Panc1 (cell line): ENCODE measurements at places on chromosomes 12 and 14.

DNA sequence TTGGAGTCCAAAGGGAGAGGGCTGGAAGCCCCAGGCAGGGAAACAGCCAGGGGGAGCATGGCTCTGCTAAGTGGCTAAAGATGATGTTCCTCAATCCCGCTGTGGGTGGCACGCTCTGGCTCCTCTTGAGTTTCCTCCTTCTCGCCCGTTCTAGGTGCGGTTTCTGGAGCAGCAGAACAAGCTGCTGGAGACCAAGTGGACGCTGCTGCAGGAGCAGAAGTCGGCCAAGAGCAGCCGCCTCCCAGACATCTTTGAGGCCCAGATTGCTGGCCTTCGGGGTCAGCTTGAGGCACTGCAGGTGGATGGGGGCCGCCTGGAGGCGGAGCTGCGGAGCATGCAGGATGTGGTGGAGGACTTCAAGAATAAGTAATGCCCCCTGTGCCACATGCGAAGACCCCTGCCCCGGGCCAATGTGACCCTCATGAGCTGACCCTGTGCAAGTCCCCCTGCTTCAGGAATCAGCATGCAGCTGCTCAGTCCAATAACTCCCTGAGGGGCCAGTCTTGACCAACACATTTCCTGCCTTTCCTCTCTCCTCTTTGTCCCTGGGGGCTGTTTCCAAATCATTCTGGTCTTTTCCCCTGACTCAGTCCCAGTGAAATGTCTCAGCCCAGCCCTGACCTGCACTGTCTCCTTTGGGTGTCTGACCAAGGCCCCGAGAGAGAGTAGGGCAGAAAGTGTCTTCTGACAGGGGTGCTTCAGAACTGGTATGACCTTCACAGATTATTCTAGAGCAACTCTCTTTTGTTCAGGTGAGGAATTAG lies 2.1 kb downstream of the KRT7 start:
- no peak for DNase-seq

GRCh38 chr14:49893309-49894213 lies 679 bp downstream of the ARF6 start:
- no peak for DNase-seq

DNA sequence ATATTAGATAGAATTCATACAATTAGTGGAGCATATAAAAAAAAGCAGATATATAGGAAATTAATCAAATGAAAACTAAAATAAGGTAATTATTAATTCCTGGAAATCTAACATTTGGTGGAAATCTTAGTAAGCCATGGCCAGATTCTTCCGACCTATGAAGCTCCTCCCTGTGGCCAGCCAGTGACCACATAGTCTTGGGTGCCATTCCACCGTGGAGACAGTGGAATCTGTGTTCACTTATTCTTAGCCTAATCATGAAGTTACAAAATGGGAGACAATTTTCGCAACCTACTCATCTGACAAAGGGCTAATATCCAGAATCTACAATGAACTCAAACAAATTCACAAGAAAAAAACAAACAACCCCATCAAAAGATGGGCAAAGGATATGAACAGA lies 241.9 kb upstream of the FLRT2 start:
- no peak for DNase-seq

- DNase-seq, result no peak
Measured at GRCh38 chr12:49838973-49839633, 3.8 kb downstream of the BCDIN3D start.

DNA sequence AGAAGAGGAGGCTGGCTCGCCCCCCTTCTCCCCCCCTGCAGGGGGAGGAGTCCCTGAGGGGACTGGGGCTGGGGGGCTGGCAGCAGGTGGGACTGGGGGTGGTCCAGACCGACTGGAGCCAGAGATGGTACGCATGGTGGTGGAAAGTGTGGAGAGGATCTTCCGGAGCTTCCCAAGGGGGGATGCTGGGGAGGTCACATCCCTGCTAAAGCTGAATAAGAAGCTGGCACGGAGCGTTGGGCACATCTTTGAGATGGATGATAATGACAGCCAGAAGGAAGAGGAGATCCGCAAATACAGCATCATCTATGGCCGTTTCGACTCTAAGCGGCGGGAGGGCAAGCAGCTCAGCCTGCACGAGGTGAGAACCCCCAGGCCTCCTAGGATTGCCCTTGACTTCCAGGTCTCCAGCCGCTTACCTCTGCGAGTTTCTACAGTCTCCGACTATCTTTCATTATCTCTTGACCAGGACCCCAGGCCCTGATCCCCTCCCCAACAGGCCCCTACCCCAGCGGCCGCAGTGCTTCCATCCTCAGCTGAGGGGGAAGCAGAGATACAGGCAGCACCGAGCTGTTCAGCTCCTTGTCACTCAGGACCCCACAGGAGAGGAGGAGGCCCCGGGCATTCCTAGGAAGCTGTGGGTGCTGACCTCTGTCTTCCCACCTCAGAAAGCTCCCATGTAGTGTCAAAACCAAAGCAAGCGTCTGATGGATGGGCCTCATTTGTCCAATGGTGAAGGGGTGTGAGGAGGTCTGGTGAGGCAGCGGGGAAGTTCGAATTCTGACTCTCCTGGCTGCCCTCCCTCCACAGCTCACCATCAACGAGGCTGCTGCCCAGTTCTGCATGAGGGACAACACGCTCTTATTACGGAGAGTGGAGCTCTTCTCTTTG lies 3.0 kb downstream of the NAB2 start:
- DNase-seq, result no peak

DNA sequence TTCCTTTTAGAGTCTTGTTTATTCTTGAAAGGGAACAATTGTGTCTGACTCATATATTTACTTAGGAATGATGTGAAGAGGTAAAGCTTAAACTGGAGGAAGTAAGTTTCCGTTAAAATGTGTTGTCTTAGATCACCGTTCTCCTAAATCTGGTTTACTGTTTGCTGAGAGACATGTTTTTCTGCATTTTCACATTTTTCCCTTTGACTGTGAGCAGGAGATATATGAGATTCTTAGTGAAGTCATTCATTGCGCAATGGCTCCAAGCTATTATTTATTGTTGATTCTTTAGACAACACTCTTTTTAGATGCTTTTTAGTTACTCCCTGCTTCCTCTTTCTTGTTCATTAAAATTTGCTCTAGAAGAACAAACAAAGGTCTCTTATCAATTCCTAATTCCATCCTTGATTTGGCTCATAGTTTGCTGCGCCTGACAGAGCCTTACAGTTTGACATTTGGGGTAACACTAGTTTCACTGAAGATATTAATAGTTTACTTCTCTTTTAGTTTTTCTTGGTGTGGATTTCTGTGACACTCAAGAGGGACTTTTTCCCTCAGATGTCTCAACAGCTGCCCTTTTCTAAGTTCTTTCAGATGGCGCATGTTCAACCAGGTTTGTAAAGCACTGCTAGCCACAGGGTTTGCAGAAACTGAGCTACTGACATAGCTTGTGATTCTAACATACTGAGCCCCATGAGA lies 11.4 kb downstream of the CLECL1 start:
- peak; percentile 56 for DNase-seq

DNA sequence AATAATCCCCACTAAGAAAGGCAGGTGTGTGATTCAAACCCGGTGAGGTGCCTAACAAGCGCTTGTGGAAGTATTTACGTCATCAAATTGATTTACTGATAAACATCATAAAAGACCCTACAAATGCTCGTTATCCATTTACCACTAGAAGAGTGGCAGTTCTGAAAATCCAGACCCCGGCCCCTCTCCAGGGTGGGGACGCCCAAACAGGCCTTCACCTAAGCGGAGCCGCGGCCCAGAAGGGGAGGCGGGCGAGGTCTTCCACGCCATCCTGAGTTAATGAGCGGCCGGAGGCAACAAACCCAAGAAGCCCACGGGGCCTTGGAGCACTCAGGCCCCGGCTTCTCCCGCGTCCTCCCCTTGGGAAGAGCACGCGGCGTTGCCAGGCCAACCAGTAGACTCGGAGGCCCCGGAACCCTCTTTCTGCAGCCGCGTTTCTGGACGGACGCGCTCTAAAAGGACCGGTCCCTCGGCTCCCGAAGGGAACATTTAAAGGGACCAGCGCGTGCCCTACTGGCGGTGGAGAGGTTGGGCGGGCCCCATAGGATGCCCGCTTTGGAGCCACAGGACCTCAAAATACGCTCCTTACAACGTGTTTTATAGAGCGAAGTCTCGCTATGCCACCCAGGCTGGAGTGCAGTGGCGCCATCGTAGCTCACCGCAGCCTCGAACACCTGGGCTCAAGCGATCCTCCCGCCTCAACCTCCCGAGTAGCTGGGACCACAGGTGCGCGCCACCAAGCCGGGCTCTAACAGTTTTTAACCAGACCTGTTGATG lies 3.5 kb downstream of the PTPN21 start:
- DNase-seq, result no peak

DNA sequence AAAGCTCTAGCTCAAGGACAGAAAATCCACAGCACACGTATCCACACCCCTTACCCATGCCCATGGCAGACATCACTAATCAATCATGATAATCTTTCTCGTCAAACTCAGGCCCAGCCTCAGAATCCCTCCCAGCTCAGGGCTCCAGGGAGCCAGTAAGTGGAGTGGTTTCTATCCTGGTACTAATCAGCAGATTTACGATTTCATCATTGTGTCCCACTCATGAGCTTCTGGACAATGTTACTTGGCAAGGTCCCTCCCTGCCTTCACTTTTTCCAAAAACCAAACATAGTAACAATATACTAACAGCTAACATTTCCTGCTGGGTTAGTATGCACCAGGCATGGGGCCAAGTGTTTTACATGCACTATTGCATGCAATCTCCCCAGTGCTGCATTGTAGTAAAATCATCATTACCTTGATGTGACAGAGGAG lies 45.8 kb upstream of the NCOR2 start:
- DNase-seq, result no peak

DNA sequence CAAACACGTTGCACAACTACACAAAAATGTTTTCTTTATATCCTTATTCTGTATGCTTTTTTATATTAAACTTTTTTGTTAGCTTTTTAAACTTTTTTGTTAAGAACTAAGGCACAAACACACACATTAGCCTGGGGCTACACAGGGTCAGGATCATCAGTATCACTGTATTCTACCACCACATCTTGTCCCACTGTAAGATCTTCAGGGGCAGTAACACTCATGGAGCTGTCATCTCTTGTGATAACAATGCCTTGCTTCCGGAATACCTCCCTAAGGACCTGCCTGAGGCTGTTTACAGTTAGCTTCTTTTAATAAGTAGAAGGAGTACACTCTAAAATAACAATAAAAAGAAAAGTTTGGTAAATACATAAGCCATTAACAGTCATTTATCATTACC lies 42.2 kb downstream of the PLEKHA5 start:
- no peak for DNase-seq

GRCh38 chr12:89156340-89156739 lies 196.0 kb downstream of the DUSP6 start:
- DNase-seq, result no peak

DNA sequence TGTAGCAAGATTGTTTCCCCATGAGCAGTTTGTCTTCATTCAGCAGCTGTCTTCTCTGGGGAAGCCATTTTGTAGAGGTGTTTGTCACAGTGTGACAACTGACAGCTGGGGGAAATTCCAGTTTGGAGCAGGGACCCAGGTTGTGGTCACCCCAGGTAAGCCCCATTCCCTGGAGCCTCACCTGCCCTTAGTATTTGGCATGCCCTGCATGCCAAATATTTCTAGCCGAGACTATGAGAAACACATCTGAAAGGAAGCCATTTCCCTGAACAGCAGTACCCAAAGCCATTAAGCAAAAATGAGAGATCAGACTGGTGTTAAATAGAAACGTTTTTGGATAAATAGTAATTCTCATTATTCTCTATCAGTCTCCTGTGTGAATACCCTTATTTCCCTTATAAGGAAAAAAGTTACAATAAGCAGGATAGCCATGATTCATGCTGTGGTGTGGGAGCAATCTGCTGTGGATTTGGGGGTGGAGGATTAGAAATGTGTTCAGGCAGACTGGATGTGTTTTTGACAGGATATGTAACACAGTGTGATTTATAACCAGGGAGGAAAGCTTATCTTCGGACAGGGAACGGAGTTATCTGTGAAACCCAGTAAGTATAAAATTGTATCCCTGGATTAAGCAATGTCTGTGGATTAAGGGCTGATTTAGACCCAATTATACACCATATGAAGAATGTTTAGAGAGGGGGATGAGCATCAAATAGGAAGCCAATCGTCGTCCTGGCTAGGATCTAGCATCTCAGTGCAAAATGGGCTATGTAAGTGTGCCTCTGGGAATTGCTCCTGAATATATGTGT lies 68.9 kb downstream of the DAD1 start:
- DNase-seq, result no peak

DNA sequence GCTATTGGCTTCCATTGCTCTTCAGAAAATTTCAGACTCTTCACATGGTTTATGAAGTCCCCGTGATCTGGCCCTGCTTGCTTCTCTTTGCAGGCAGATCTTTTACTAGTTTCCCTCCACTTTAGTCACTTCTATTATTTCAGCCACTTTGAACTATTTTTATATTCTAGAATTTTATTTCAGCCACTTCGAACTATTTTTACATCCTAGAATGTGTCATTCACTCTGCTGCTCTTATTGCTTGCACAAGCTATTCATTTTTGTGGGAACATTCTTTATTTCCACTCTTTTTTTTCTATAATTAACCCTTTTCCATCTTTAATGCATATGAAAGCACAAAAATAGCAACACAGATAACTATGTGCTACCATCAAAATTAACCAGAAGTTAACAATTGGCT lies 24.5 kb downstream of the TSHR start:
- DNase-seq, result no peak

- DNase-seq, result peak; percentile 56
Measured at GRCh38 chr12:76158518-76159321, 74.2 kb upstream of the NAP1L1 start.

- DNase-seq, result no peak
Measured at GRCh38 chr12:32902287-32902997, 5.9 kb upstream of the PKP2 start.
